ENCODE measurements at places on chromosomes 16 and 17.
A peak's percentile ranks its signal among the peaks of the same experiment; 100 is the strongest.

- no peak for DNase-seq
These were observed 80.3 kb downstream of the TRIM37 start for GRCh38 chr17:59026176-59026939.

DNA sequence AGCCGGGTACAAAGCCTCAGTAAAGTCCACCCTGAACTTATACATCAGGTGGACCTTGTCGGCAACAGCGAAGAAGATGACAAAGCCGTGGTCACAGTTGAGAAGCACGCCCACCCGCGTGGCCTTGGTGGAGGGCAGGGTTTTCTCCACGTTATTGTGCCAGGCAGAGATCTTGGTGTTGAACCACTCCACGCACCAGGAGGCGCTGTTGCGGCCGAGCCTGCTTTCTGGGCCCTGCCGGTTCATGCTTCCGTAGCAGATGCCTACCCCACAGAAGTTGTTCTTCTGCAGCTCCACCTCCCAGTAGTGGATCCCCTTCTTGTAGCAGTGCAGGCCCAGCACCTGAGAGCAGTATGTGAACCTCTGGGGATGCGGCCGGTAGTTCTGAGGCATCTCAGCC is 22.1 kb downstream of the TRIM25 start:
- peak; percentile 37 for DNase-seq

- no peak for DNase-seq
These were observed 50.6 kb upstream of the TANGO6 start for GRCh38 chr16:68792465-68793324.

GRCh38 chr16:12350945-12351344 is 374.4 kb downstream of the SNX29 start:
- no peak for DNase-seq

- peak; percentile 52 for DNase-seq
These were observed 18.8 kb downstream of the NCBP3 start for GRCh38 chr17:3827124-3827773.

GRCh38 chr17:10789694-10790271 is 14.1 kb downstream of the TMEM238L start:
- DNase-seq = no peak

Measured in stimulated activated CD4-positive, alpha-beta T cell treated with anti-CD3 and anti-CD28 coated beads, Interleukin-4, amount 100 ng/mL, for 48 hours (primary cell).